ENCODE measurements at places on chromosomes 1 and 21.

GRCh38 chr1:26555550-26555981, 26.0 kb downstream of the RPS6KA1 start:
- no peak for DNase-seq

DNA sequence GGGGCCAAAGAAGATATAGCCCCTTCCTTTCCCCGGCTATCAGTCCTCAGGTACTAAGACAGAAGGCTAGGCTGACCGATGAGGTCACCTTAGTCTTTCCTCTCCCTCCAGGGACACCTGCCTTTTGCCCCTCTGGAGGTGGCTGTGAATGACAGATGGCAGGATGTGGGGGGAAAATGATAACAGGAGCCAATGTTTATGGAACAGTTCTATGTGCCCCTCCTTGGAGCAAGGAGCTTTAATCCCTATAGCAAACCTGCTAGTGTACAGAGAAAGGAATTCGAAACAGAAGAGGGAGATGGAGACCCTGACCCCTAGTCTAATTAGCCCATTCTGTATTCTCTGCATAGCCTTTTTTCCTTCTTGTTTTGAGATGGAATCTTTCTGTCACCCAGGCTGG, 28.1 kb downstream of the SERINC2 start:
- DNase-seq: no peak

- no peak for DNase-seq
Observed at GRCh38 chr1:194476872-194477271, 1290.5 kb upstream of the B3GALT2 start.

DNA sequence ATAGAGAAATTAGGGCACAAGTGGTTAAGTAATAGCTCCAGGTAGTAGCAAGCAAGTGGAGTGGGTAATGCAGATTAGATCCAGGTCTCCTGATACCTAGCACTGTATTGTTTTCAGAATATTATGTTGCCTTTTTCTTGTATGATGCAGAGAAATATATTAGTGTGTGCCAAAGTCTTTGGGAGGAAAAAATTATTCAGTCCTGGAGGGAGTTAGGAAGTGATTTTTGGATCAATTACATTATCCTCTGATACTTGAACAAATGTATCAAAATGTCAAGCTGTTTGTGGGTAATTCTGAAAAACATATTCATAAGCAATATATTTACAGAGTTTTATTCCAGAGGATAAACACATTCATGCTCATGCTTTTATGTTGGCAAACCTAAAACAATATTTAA, 28.8 kb downstream of the TSEN15 start:
- DNase-seq: no peak

DNA sequence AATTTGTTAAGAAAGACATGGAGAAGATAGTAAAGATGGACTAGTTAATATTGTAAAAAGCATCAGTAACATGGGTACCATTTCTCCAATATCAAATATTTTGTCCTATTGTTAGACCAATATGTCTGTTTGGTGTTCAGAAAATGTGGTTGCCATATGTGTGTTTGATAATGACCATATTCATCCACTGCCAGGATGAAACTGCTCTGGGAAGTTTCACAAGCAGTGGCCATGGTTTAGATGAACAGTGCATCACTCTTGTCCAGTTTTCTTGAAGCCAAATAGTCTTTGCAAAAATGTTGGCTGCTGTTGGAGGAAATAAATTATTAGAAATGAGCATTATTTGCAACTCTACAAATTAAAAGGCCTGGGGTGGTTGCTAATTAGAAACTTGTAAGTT, 333.8 kb downstream of the NUF2 start:
- no peak for DNase-seq

All from NCI-H1417 treated with DMSO at 0.1 percent for 48 hours (cell line).